ENCODE measurements at places on chromosomes 1 and 21.
A peak's percentile ranks its signal among the peaks of the same experiment; 100 is the strongest.

GRCh38 chr1:50996083-50996482 lies 26.0 kb downstream of the CDKN2C start:
- DNase-seq, result no peak

GRCh38 chr1:173422456-173422976 lies 54.6 kb upstream of the PRDX6 start:
- no peak for DNase-seq

DNA sequence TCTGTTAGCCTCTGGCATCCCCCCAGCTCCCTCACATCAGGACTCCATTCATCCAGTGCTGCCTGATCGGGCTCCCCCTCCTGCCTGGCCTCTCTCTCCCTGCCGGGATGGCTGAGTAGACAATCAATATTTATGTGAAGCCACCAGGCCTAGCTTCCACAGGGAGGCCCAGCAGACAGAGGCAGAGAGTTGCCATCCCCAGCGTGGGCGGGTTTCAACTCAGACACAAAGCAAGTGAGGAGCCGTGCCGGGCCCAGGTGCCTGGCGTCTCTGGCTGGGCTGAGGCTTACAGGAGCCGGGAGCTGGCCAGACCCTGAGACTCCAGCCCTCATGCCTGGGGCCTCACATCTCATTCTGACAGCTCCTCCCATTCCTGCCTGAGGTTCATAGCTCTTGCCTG lies 34.5 kb upstream of the ATP2B4 start:
- DNase-seq, result no peak

GRCh38 chr1:246208105-246208504 lies 299.0 kb downstream of the SMYD3 start:
- no peak for DNase-seq

DNA sequence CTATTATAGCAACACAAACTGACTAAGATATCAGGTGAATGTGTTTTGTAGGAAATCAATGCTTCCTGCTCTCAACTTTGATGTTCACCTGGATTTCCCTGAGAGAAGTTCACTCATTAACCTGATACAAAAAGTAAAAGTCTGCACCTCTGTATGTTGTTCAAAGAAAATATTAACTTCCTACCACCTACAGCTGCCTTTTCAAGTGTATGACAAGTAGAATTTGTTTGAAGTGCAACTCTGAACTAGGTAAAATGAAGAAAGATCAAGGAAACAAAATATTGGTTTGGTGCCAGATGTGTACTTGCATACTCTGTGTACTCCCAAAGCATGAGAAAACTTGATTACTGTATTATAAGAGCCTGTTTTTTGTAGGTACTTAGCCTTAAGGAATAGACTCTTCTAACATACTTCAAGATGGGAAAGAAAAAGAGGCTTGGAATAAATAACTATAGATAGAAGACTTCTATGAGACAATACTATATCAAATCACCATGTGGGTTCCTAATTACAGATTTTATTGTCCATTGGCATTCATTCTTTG lies 193.4 kb downstream of the APP start:
- no peak for DNase-seq

GRCh38 chr1:151060007-151060656 lies at the start of gene MLLT11:
Gene MLLT11 (plus strand): TSS chr1:151060397. CDS start chr1:151067225, 6,828 bp downstream.
- peak; percentile 96 for DNase-seq

- DNase-seq, result peak; percentile 24
Observed at GRCh38 chr1:86155051-86155806, 1.3 kb downstream of the COL24A1 start.

DNA sequence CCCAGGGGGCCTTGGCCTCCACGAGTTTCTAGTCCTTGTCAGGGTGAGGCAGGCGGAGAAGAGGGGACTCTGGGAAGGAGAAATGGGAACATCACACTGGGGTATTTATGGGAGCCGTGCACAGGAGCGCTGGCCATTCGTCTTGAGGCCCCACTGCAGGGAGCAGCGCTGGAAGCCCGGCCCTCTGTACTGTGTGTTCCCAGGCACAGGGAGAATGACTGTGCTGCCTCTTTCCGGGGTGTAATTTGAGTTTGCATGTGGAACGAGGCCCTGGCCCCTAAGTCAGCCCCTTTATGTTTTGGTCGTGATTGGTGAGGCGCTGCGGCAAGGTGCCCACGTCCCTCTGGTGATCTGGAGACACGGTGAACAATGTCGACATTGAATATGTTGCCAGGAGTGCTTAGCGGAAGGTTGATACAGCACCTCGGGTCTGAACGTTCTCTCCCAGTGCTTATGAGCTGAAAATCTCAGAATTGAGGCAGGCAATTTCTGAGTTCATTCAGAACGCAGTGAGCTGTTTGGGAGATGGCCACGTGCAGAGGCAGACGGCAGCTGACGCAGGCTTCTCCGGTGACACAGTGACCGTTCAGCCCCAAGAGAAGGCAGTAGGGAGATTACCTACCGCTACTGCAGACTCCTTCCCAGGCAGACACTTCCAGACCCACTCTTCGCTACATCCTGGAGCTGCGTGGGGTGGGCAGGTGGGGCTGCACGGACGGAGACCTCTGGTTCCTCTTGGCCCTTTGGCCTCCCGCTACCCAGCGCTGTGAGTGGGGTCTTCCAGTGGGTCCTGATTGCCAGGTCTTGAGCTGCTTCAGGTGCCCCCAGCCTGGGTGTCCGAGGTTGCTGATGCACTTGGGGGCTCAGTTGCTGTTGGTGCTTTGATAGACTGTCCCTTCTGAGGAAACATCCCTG lies 265.8 kb downstream of the CAMTA1 start:
- no peak for DNase-seq

DNA sequence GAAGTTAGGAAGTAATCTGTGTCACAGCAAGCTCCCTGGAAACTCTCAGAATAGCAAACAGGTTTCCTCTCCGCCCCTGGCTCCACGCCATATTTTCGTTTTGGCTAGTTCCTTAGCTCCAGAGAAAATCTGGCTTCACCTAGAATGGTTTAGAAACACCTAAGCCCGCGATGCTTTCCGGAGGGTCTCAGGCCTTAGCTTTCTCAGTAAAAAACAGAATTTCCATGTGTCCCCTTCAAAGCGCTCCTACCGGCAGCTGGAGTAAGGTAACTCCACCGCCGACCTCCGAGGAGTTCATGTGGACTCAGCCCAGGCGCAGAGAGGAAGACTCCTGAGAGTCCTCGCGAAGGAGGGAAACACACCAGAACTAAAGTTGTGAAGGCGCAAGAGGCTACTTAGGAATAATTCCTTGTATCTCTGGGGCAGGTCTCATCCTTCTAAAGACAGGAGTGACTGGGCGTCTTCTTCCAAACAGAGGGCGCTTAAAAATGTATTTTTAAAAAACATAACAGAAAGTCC lies 406 bp downstream of the KIAA0040 start:
- peak; percentile 83 for DNase-seq

- DNase-seq, result no peak
Observed at GRCh38 chr1:191151321-191151807, 673.7 kb upstream of the BRINP3 start.

GRCh38 chr1:156746728-156747631 lies 4.5 kb downstream of the HDGF start:
- peak; percentile 89 for DNase-seq

GRCh38 chr1:11280719-11281376 lies 7.8 kb downstream of the UBIAD1 start:
- DNase-seq, result no peak

DNA sequence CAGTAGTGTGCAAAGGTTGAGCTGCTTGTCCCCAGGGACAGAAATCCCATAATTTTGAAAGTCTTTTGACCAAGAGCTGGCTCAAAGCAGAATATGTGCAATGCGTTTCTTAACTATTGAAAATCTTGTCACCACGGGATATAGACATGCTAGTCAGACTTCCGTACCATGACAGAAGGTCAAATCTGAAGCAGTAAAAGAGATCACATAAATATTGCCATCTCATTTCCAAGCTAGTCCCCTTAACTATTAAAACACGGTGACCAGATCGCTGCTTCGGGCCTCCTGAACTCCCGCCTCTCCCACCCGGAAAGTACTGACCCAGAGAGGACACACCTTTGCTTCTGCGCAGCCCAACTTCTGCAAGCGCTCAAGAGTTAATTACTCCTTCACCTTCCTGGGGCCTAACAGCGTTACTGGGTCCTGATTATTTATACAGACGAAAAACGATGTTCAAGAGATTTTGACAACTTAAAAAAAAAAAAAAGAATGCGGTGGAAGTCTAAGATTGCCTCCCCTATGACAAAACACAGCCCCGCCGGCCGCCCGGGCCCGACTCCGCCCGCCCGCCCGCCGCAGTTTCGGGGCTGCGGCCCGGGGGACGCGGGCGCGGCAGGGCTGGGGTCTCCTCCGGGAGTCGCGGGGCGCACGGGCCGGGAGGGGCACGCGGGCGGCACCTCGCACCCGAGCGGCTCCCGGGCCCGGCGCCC lies 692 bp downstream of the SORT1 start:
- peak; percentile 14 for DNase-seq

DNA sequence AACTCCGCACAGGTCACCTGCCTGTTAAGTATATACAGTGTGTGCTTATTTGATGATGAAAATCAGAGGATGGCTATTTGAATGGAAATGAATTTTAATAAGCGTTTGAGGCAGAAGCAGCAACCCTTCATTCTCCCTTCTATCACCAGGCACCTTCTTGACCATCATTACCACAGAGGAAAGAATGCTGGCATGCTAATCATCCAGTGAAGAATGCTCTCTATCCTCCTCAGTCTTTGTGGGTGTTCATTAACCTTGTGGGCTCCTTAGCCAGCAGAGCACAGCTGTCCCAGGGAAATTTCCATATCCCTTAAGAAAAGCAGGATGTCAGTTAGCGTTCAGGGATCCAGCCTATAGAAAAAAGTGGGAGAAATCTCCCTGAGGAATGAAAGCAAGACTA lies 428.0 kb upstream of the CAMK1G start:
- DNase-seq, result peak; percentile 24

- DNase-seq, result no peak
Observed at GRCh38 chr1:27068922-27069321, 56.3 kb upstream of the TENT5B start.

- DNase-seq, result no peak
Observed at GRCh38 chr1:31591425-31592093, 15.2 kb downstream of the TINAGL1 start.

DNA sequence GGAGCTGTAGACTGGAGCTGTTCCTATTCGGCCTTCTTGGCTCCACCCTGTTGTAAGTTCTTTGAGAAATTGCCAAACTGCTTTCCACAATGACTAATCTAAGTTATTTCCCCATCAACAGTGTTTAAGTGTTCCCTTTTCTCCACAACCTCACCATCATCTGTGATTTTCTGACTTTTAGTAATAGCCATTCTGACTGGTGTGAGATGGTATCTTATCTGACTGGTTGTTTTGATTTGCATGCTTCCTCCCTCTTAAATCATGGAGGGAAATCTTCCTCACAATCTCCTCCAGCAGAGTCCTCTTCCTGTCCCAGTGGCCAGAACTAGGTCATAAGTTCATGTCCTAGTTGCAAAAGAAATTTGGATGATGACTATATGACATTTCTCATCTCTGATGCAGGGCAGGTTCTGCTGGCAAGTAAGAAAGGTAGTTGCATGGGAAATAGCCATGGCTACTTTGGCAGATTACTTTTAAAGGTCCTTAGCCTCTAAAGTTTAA lies 294.0 kb downstream of the LRRC40 start:
- no peak for DNase-seq

GRCh38 chr1:6747674-6748073 lies 37.6 kb upstream of the CAMTA1 start:
- DNase-seq, result no peak

GRCh38 chr1:216815260-216816131 lies 92.3 kb upstream of the ESRRG start:
- peak; percentile 10 for DNase-seq

GRCh38 chr1:14696761-14697160 lies 98.3 kb downstream of the KAZN start:
- no peak for DNase-seq

DNA sequence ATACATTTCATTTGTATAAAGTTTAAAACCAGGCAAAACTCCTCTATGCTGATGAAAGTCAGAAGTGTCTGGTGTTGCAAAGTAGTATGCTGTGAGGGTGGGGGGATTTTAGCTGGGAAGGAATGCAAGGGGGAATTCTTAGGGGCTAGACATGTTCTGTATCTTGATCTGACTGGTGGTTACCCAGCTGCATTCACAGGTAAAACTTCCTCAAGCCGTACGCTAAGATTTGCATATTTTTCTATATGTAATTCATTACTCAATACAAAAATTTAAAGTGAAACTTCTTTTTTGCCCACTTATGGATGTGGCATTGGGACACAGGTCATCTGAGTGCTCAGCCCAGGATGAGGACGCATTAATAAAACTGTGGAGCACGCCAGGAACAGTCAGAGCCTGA lies 323.3 kb downstream of the PAPPA2 start:
- DNase-seq, result peak; percentile 93

DNA sequence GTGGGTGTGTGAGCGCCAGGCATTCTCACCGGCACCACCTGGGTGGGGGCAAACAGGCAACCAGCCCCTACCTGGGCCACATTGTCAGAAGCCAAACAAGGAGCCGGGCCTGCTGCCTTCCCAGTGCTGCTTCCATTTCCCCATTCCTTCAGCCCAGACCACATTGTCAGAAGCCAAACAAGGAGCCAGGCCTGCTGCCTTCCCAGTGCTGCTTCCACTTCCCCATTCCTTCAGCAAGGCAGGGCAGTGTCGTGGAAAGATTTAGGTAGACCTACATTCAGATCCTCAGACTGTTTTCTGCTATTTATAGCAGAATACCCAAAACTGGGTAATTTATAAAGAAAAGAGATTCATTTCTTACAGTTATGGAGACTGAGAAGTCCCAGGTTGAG lies 47.0 kb upstream of the EFHD2 start:
- no peak for DNase-seq

DNA sequence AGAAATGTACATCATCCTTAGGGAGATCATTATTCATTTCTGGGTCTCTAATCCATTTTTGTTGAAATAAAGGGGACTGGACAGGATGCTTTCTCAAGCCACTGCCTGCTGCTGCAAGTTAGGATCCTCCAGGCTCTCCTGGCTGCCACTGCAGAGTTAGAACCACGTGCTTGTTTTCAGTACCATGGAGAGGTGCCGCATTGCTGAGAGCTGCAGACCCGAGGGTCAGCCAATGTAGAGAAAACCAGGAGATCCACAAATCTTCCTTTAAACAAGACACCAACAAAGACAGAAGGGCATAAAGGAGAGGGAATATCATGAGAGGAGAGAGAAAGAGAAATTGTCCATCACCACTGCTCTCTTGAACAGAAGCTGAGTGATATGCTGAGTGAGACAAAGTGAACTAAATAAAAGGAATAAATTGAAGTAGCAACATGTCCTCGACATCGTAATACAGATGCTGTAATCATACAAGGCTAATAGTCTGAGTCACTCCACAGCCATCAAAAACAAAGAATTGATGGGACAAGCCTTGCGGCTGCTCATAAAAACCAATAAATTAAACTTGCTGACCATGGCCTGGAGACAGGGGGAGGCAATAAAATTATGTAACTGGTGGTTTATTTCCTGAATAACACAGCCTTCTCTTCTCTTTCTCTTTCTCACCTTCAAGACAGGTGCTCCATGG lies 255.7 kb downstream of the OMA1 start:
- no peak for DNase-seq

GRCh38 chr21:16708101-16708835 lies 804.6 kb upstream of the CXADR start:
- no peak for DNase-seq

- DNase-seq, result no peak
Observed at GRCh38 chr21:41722052-41723018, 44.5 kb downstream of the RIPK4 start.

- no peak for DNase-seq
Observed at GRCh38 chr1:220952961-220953643, 73.9 kb downstream of the HLX start.

GRCh38 chr1:156866249-156866909 lies 5.7 kb downstream of the NTRK1 start:
- DNase-seq, result no peak

- DNase-seq, result no peak
Observed at GRCh38 chr1:7616076-7616832, 154.8 kb upstream of the VAMP3 start.
